Activated gamma-delta T cell treated with Interleukin-2 at 50 U/mL for 16 hours (primary cell): ENCODE measurements at places on chromosomes 1 and 21.

GRCh38 chr1:65259816-65260215, 49.5 kb upstream of the DNAJC6 start:
- no peak for DNase-seq

GRCh38 chr1:155026154-155026553, 7.4 kb downstream of the DCST2 start:
- DNase-seq = no peak

GRCh38 chr1:19003371-19004290, 47.2 kb upstream of the IFFO2 start:
- no peak for DNase-seq

DNA sequence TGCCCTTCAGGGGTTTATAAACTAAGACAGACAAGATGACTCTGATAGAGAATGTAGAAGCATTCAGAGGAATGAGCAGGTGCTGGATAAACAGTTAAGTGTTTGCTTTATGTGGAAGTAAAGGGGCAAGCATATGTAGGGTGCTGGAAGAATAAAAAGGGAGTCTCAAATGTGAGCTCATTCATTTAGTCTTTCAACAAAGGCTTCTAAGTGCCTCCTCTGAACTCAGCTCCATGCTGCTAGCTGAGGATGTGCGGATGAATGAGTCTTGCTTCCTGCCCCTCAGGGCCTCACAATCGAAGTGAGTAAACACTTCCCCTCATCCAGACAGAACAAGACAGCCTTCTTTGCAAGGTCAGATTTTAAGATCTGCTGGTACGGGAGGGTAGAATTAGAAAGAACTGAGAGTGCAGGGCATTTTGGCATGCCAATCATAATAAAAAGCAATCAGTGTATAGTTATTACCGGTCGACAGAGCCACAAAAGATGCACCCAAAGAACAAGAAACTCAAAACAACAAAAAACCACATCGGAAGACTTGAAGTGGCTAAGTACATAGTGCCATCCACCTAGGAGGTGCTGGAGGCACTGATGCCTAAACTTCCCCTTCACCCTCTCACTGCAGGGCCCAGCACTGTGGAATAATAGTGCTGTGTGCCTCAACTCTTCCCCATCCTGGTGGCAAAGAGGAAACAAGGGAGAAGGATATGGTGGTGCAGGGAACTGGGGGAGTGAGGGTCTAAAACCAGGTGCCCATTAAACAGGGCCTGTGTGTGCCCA, 69.8 kb downstream of the TNR start:
- no peak for DNase-seq

GRCh38 chr21:42027085-42027821, 17.1 kb upstream of the ZBTB21 start:
- DNase-seq = no peak

GRCh38 chr1:117436513-117436912, 69.3 kb downstream of the MAN1A2 start:
- DNase-seq = no peak

DNA sequence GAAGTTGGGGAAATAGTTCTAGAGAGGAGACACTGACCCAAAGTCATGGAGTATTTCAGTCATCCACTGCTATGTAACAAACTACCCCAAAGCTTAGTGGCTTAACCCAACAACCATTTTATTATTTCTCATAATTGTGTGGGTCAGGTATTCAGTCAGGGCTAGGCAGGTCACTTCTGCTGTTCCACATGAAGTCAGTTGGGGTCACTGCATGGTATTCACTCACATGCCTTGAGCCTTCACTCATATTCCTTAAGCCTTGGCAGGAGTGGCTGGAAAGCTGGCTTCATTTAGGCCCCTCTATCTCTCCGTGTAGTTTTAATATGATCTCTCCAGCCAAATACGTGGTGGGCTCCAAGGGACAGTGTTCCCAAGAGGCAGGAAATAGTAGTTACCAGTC, 17.5 kb upstream of the RNF11 start:
- no peak for DNase-seq

DNA sequence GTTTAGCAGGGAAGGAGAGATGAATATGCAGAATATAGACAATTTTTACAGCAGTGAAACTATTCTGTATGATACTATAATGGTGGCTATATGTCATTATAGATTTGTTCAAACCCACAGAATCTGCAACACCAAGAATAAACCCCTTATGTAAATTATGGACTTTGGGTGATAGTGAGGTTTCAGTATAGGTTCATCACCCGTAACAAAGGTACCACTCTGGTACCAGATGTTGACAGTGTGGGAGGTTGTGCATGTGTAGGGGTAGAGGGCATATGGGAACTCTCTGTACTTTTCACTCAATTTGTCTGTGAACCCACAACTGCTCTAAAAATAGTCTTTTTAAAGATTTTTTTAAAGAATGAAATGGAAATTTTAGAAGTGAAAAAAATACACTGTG, 29.9 kb upstream of the PRDX6 start:
- no peak for DNase-seq

GRCh38 chr1:27092888-27093287, 62.0 kb downstream of the SLC9A1 start:
- no peak for DNase-seq

GRCh38 chr1:29482991-29483390, 246.7 kb downstream of the PTPRU start:
- no peak for DNase-seq

DNA sequence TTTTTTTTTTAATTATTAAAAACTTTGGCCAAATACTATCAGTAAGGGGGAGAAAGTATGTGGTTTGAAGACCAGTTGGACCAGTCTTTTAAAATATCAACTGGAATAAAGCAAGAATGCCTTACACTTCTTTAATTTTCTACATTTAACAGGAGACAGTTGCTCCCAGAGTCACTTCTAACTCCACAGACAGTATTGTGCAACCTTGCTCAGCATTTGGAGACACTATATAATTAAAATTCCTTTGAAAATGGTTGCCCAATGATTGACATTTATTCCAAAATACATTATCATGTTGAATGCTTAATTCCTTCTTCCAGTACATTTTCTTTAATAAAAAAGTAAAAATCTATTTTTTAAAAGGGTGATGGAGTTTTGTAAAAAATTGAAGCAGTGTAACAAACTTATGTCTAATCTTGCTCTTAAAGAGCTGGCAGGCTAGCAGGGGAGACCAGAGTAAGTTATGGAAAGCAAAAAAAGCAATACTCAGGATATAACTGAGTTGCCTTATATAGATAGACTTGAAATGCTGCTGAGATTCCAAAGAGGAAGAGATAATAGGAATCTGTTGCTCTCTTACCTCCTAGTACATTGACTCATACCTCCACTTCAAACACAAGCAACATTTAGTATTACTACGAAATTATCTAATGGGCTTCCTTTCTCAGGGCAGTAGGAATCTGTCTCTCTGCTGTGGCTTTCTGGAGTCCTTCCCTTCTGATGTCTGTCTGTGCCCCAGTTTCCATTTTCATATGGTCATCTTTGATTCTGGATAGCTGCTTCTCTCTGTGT, 69.7 kb upstream of the RGL1 start:
- DNase-seq = no peak

DNA sequence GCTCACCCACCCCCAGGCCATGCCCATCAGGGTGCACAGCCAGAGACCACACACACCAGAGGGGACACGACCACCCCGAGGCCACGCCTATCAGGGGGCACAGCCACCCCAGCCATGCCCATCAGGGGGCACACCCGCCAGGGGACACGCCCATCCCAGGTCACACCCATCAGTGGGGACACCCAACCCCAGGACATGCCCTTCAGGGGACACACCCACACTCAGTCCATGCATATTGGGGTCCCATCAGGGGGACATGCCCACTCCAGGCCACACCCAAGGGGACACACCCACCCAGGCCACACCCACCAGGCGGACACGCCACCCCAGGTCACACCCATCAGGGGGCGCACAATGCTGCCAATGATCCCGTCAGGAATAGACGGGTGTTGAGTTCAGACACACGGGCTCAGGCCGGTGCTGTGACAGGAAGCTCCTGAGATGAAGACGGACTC, 20.7 kb downstream of the MCM3AP start:
- no peak for DNase-seq

- DNase-seq = no peak
Observed at GRCh38 chr1:180415985-180416633, 86.3 kb downstream of the ACBD6 start.

DNA sequence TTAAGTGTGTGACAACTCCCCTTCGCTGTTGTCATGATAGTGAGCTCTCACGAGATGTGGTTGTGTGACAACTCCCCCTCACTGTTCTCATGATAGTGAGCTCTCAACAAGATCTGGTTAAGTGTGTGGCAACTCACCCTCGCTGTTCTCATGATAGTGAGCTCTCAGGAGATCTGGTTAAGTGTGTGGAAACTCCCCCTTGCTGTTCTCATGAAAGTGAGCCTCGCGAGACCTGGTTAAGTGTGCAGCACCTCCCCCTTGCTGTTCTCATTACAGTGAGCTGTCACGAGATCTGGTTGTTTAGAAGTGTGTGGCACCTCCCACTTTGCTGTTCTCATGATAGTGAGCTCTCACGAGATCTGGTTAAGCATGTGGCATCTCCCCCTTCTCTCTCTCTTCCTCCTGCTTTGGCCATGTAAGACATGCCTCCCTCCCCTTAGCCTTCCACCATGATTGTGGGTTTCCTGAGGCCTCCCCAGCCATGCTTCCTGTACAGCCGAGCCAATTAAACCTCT, 25.1 kb upstream of the LSS start:
- DNase-seq = no peak

DNA sequence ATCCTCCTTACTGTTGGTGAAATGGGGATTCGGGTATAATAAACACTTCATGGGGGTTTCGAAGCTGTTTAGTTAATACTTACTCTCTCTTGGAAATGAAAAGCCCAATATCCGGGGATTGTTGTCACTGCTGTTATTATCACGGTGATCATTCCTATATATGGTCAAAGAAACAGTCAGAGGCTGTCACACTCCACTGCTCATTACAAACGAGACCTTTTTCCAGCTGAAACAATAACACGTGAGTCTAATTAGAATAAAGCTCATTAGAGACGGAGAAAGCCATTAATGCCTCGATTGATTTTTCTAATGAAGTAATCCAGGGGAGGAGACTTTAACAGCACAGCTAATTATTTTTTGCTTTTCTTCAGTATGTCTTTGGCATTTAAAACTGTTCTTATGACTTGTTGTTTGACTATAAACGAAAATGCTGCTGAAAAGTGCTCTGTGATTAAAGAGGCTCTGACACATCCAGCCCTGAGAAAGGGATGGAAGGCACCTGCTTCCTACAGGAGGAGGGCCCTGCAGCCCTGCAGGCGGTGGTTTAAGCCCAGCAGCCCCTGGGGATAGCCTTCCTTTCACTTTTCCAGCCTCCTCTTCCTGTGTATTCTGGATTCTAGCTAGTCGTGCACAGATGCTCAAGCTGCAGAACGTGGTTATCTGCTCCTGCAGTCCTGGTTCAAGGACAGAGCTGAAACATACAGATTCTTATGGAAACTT, 143.6 kb downstream of the EDEM3 start:
- DNase-seq = no peak

GRCh38 chr1:208054911-208055379, 144.0 kb upstream of the CD34 start:
- DNase-seq = no peak

DNA sequence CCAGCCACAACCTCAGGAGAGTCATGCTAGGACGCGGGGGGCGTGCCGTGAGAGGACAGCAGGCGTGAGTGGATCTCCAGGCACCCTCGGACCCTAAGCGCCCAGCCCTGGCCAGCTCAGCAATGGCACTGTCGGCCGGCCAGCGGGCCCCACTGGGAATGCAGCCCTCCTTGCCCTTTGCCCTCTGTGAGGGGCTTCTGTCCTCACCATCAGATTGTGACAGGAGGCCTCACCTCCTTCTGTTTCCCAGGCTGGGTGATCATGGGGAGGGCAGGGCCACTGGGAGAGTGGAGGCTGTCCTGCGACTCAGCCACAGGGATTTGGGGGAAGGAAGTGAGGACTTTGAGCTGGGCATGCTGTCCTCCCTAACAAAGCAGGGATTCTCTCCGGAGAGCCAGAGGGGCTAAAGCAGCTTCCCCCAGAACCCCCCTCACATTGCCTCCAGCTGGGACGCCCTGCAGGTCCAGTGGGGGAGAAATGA, 6.6 kb upstream of the LRRC3 start:
- DNase-seq = no peak
